ENCODE measurements at places on chromosomes 7 and 10.

- no peak for DNase-seq
Observed at GRCh38 chr10:119454316-119454715, 88.2 kb downstream of the RGS10 start.

DNA sequence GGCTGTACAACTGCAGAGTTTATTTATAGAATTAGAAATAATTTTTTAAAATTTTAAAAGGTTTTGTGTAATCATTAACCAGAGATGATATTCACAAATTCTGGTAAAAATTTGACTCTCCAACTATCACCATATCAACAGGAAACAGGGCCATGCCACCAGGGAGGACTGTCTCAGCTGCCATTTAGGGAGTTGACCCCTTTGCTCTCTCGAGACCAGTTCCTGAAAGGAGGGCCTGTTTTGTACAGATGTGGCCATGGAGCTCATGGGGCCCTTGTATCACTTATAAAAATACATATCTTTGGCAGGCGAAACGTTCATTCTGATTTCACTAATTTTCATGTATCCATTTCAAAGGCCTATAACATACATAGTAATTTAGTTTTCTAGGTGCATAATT lies 20.3 kb downstream of the H2AZ2 start:
- no peak for DNase-seq

DNA sequence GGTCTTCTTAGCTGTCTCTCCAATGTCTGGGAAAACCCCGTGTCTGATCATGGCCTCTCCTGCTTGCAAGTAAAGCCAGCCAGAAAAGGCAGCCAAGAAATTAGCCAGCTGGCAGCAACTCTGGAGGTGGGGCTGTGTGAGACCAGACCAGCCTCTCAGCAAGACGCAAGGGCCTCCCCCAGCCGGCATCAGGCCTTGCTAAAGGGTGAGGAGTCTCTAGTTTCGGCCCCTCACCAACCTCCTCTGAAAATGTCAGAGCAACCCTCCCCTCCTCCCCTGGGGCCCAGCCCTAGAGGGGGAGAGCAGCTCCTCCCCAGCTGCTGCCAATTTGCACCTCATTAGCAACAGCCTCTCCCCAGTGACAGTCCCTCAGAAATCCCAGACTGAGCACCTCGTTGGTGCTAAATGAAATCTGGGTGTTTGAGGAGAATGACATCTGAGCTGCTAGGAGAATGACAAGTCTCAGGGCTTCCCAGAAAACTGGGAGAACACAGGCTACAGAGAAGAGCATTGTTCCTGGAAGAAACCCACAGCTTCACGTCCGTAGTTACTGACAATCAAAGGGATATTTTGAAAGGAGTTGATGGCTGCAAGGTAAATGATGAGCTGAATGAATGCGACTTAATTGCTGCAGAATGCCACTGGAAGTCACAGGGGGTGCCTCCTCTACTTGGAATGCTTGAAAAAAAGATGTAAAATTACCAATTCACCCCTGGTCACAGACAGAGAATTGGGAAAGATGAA lies 25.9 kb downstream of the DGKI start:
- no peak for DNase-seq

DNA sequence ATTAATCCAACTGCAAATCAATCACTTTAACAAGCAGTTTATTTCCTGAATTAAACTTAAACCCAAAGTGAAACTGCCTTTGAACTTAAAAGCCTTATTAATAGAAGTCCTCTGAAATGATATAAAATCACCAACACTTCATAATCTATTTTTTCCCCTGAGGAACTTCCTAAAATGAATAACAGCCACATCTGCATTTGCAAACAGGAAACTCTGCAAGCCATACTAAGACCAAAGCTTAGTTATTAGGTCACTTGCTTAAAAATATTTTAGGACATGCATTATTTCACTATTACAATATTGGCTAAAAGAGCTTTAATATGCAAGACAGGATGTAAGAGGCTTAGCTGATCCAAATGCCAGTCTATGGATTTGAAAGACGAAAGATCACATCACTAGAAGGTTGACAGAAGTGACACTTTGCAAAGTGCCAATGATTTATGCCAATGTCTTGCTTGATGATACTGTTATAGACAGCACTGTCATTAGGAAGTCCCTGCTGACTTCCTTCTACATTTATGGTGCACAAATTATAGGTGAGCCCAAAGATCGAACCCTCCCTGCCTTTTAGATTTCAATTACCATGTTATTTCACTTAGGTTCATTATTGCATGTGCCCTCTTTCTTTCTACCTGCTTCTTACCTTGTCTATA lies 99.9 kb upstream of the SKAP2 start:
- no peak for DNase-seq

- DNase-seq = no peak
Observed at GRCh38 chr7:39446546-39446945, 119.7 kb upstream of the YAE1 start.

DNA sequence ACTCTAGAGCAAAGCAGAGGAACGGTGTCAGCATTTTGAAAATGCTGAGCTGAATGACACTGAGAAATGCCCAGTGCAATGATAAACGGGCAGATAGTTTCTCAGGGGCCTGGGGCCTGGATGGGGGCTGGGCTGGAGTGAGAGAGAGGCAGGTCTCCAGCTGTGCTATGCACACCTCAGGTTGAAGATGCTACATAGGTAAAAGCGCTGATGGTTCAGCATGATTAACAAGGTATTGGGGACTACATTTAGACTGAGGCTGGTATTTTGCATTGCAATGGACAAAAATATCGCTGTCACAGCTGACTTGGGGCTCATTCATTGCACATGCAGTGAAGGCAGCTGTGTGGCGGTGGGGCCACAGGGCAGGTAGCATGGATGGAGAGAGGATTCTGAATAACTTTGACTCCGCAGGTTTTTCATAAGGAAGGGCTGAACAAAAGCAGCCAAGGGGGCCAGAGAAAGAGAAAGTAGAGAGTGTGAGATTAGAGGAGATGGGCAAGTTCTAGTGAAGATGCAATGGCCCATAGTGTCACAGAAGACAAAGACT lies 290.8 kb upstream of the ZNF32 start:
- no peak for DNase-seq

- DNase-seq = no peak
Observed at GRCh38 chr10:103739039-103739764, 116.2 kb downstream of the SH3PXD2A start.

- no peak for DNase-seq
Observed at GRCh38 chr7:151744656-151745638, 132.0 kb downstream of the PRKAG2 start.

DNA sequence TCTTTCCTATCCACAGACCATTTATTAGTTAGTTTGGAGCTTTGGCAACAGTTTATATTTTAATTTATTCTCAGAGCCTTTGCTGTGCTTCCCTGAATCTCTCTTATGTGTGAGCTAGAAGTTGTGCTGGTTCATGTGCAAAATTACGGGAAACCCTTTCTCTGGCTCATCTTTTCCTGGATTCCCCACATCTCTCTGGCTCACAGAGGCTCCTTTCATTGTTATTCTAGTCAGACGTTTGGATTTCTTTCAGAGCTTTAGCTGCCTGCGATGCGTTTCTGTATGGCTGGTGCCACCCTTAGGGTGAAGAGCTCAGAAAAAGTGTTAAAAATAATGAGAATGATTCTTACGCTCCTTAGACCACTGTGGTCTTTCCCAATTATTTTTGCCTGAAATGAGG lies 53.3 kb downstream of the TPST1 start:
- no peak for DNase-seq

GRCh38 chr7:46058086-46058823 lies 137.2 kb upstream of the IGFBP3 start:
- DNase-seq = no peak

DNA sequence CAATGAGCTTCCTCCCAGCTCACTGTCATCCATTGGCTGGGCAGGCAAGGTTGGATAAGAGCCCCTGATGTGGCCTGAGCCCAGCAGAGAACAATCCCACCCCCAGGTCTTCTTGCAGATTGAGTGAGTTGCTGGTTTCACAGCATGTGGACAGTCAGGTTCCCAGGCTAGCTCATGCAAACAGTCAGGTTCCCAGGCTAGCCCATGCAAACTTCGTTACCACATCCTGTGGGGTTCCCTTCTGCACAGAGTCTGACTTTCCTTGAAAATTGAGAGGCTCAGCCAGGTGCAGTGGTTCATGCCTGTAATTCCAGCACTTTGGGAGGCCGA lies 67.1 kb downstream of the TMEM130 start:
- DNase-seq = no peak

DNA sequence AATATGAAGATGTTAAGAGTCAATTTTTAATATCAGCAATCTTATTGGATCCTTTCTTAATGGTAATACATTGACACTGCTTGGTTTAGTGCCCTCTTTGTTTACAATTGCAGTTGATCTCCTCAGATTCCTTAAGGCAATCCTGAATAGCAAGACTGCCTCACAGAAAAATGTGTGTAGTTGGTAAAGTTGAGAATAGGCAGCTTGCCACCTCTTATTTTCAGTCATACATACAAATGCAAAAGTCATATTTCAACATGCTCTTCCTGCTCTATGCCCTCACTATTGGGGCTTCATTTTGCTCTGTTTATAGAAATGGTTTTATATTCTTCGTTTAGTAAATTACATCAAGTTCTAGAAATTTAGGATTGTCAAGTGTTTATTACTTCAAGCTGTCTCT lies 661.1 kb upstream of the ANKRD30A start:
- no peak for DNase-seq

GRCh38 chr10:31871266-31872065 lies 57.2 kb downstream of the ARHGAP12 start:
- DNase-seq = no peak

DNA sequence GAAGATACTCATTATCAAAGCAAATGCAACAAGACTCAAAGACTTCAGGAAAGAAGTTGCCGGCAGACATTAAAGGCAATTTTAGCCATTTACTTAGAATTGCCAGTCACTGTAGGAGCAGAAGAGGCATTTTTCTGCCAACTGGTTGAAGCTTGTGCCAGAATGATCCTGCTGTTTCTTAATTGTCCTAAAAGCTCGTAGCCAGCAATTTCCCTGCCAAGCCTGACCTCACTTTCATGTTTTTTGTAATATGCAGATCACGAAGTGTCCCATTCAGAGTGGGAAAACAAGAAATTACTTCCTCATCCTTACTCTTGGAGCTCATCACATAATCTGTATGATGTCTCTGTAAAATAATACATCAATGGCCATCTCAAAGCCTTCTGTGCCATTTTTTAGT lies 130.9 kb upstream of the ANKRD1 start:
- no peak for DNase-seq

GRCh38 chr10:24553051-24553612 lies 170.6 kb downstream of the ARHGAP21 start:
- no peak for DNase-seq

- no peak for DNase-seq
Observed at GRCh38 chr7:28573059-28573553, 160.8 kb downstream of the CREB5 start.

- no peak for DNase-seq
Observed at GRCh38 chr7:20409961-20410360, 79.3 kb downstream of the ITGB8 start.

GRCh38 chr7:32871624-32872371 lies 19.8 kb downstream of the KBTBD2 start:
- DNase-seq = no peak

GRCh38 chr10:97007417-97007816 lies 175.3 kb downstream of the LCOR start:
- no peak for DNase-seq

GRCh38 chr10:34802692-34803091 lies 12.4 kb downstream of the PARD3 start:
- no peak for DNase-seq

- no peak for DNase-seq
Observed at GRCh38 chr7:132030086-132030568, 473.7 kb upstream of the PODXL start.

- no peak for DNase-seq
Observed at GRCh38 chr7:303425-303824, 13.5 kb downstream of the FOXL3 start.

DNA sequence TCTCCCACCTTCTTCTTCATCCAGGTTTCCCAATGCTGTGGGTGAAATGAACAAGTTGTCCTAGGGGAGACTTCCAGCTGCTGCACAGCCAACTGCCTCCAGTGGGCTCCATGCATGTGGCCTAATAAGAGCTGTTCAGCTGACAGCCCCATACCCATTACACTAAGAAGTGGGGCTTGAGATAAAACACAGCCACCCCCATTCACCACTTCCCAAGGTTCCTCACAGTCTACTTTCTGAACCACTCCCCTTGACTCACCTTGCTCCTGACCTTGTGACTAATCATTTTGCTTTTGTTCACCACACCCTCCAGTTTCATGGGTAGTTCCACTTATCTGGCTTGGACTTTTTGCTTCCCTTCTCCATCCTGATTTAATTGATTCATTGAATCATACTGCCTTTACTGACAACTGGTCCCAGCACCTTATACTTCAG lies 119.3 kb downstream of the CABCOCO1 start:
- DNase-seq = no peak

DNA sequence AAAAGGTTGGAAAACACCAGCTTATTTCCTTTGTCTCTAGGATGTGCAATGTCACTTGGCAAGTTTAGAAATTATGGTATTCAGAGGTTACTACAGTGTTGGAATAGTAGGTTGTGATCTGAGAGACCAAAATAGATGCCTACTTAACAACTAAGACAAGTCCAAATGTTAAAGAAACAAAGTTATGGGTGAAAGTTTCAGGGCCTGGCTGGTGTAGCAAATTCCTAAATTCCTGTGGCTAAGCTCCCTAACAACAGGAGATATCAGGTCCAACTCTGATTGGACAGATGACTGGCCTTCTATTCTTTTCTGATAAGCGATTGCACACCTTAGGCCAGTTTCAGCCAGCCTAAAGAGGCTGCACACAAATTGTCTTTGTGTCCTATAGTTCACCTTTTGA lies 873.5 kb downstream of the REEP3 start:
- no peak for DNase-seq

DNA sequence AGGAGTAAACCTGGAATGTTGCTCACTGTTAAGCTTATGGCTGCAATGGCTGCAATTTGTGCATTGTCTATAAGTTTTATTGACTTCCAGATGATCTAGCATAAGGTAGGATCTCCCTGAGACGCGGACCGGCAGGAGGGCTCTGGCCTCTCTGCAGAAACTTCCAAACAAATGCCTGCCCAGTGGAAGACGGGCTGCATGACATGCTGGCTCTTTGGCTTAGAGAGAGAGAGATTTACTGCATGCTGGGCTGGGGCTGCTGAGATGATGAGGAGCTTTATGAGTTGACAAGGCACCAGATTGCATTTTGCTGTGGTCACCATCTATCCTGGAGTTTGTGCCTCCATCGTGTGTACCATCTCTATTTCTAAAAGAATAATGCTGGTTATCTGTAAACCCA lies 193.2 kb downstream of the GALNT17 start:
- DNase-seq = no peak

DNA sequence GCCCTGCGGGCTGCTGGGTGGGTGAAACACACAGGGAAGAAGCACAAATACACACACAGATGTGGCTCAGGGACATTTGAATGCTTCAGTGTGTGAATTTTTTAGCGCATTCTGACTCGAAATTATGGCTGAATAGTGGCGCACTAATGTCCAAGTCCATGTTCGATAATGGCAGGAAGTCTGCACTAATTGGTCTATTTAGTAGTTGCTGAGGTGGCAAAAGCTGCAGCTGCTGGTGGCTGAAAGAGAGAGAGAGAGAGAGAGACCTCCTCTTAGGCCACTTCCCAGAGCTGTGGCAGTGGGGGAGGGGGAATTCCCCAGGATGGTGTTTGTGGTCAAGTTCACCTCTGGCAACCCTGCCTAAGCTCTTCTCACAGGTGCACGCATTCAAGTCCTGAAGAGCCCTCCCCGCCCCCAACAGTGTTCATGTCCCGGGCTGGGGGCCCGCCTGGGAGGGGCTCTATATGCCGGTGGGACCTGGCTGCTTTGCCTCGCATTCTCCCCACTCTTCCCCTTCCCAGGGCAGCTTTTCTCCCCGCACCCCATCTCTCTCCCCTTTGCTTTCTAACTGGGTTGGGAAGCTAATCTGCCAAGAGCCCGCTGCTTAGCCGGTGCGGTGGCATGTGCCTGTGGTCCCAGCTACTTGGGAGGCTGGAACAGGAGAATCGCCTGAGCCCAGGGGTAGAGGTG lies 6.0 kb upstream of the MNX1 start:
- no peak for DNase-seq

Measured in stimulated activated CD8-positive, alpha-beta memory T cell treated with anti-CD3 and anti-CD28 coated beads, Interleukin-4, amount 100 ng/mL, for 1 hour (primary cell).